Astrocyte (in vitro differentiated cells and primary cell): ENCODE measurements at places on chromosomes 5 and 9. TPM values are rescaled to one million over a fixed set of nuclear protein-coding genes. Genes with fewer than 3 reads are reported as not detected.

ECSCR gene
- 0.96 and 1.00 TPM in 2 replicates for total RNA-seq

MYORG gene
- 6.9 and 7.3 TPM in 2 replicates for total RNA-seq

RMND5B gene
- 14.3 and 15.7 TPM in 2 replicates for total RNA-seq

PKD2L2 gene
- total RNA-seq: not detected in 2 replicates

TLX3 gene
- not detected in 2 replicates for total RNA-seq

ORM2 gene
- total RNA-seq: not detected in 2 replicates

HBEGF gene
- total RNA-seq: 257 and 272 TPM in 2 replicates

CTSV gene
- total RNA-seq: 9.7 and 36.3 TPM in 2 replicates

HDAC3 gene
- total RNA-seq: 60.7 and 63.8 TPM in 2 replicates

PCDHGA6 gene
- 0.22 and 0.41 TPM in 2 replicates for total RNA-seq

KIF20A gene
- 2.7 and 4.7 TPM in 2 replicates for total RNA-seq

DNA sequence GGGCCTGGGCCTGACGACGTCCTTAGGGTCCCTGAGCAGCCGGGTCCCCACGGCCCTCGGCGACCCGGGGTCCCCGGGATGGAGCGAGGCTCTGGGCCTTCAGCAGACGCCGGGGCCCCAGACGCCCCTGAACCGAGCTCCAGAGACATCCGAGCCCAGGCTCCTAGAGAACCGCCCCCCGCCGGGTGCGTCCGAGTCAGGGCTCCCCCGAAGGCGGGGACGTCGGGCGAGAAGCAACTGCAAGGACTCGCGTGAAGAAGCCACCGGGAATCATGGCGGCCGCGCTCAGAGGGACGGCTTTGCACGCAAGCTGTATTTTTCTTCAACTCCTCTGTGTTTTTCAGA is 25.5 kb downstream of the IRX4 start:
- DNase-seq: no peak

DNA sequence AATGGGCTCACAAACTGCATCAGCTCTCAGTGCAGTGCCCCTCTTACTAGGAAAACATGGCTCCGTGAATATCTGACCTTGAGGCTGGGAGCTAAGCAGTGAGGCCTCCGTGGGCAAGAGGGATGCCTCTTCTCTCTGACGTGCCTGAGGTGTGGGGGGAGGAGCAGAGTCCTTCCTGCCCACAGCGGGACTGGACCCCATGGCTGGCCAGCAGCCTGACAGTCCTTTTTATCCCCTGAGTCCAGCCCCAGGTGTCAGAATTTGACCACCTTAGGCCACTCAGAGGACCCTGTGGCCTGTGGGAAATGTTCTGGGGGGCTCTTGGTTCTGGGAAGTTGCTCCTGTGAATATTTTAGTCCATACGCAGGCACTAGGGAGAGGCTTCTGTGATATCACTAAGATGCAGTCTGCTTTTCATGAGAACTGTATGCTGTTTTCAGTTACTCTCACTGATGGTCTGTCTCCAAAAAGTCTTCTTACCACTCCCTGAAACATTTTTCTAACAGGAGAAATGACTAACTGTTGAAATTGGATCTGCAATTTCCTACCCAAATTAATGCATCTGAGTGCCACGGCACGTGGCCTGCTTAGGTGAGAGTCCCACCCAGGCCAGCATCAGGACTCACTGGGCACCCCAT is 23.4 kb downstream of the ANGPTL2 start:
- no peak for DNase-seq

DNA sequence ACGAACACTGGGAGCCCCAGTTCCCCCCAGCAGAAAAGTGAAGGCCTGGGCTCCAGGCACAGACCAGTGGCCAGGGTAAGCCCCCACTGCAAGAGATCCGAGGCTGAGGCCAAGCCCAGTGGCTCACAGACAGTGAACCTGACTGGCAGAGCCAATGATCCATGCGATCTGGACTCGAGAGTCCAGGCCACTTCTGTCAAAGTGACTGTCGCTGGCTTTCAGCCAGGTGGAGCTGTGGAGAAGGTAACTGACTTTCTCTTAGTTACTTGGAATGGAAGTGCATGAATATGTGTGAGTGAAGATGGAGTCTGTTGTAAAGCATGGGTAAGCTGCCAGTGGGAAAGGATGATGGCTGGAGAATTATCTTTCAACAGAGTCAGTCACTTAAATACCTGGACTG is 99.7 kb downstream of the GOLPH3 start:
- DNase-seq: no peak

DNA sequence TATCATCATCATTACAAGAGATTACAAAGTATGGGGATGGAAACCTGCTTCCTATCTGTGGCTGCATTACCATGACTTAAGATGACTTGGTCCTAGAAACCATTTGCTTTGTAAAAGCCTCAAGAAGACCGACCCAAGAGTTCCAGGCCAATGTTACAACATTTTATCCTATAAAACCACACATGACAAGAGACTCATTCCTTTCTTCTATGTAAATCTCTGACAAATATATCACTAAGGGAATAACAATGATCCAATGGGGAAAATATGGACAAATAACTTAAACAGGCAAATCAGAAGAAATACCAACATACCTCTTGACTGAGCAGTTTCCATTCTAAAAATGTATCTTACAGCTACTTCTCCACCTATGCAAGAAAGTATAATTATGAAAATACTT is 44.3 kb upstream of the VPS13A start:
- no peak for DNase-seq

GRCh38 chr9:110329639-110330230 is 7.9 kb downstream of the TXNDC8 start:
- DNase-seq: no peak

GRCh38 chr9:92160786-92161185 is 45.6 kb upstream of the SPTLC1 start:
- no peak for DNase-seq

GRCh38 chr5:102153003-102153759 is 142.9 kb downstream of the SLCO4C1 start:
- no peak for DNase-seq

- peak; percentile 78 for DNase-seq
Observed at GRCh38 chr9:133990366-133991213, 1.5 kb downstream of the VAV2 start.

DNA sequence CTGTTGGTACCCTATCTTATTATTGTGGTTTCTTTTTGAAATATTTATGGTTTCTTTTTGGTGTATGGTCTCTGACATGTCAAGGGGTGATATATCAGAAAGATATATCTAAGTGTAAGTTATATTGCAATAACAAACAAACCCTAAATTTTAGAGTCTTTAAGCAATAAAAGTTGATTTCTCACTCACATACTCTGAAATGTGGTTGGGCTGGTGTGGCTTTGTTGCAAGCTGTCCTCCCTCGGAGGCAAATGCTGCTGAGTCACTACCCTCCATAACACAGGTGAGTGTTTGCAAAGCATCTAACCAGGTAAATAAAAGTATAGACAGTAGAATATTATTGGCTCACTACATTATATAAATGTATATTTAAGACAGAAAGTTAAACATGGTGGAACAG is 253.2 kb downstream of the CDH18 start:
- peak; percentile 6 for DNase-seq

GRCh38 chr5:4137781-4138180 is 542.1 kb downstream of the IRX1 start:
- peak; percentile 1 for DNase-seq

GRCh38 chr9:13213337-13213736 is 66.2 kb downstream of the MPDZ start:
- peak; percentile 10 for DNase-seq

- DNase-seq: no peak
Observed at GRCh38 chr9:17476401-17476800, 102.5 kb upstream of the SH3GL2 start.

DNA sequence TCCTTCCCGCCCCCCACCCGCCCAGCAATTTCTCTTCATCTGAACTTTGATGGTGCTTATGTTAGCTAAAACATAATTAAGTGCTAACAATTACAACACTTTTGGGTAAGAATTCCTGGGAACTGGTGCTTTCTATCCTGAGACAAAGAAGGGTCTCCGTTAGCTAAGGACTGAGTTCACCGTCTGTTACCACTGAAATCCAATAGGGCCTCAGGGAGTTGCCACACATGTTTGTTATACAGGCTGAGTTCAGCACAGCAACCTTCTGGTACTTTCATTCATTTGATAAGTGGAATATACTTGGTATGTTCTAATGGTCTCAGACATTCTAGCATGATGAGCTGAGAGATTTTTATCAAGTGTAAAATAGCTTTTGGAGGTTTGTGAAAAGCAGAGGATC is 437.9 kb downstream of the EFNA5 start:
- DNase-seq: no peak

DNA sequence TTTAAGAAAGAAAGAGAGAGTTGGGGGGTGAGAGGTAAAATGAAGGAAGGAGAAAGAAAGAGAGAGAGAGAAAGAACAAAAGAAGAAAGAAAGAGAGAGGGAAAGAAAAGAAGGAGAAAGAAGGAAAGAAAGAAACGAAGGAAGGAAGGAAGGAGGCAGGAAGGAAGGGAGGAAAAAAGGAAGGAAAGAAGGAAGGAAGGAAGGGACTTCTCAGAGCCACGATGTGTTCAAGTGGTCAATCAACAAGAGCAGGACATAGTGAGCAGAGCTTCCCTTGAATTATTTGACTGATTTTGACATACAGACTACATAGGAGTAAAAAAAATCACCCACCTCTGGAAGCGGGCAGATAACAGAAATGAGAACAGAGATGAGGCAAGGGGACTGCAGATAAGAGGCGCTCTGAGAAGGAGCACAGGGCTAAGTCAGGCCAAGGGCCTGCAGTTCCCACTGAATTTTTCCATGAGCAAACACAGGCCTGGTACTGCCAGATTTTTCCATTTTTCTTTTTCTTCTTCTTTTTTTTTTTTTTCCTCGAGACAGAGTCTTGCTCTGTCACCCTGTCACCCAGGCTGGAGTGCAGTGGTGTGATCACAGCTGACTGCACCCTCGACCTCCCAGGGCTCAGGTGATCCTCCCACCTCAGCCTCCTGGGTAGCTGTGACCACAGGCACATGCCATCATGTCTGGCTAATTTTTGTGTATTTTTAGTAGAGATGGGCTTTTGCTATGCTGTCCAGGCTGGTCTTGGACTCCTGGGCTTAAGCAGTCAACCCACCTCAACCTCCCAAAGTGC is 77.7 kb upstream of the IL17B start:
- no peak for DNase-seq

GRCh38 chr5:179791881-179792611 is 1.7 kb upstream of the LTC4S start:
- no peak for DNase-seq
